ENCODE measurements at places on chromosomes 11 and 22.

DNA sequence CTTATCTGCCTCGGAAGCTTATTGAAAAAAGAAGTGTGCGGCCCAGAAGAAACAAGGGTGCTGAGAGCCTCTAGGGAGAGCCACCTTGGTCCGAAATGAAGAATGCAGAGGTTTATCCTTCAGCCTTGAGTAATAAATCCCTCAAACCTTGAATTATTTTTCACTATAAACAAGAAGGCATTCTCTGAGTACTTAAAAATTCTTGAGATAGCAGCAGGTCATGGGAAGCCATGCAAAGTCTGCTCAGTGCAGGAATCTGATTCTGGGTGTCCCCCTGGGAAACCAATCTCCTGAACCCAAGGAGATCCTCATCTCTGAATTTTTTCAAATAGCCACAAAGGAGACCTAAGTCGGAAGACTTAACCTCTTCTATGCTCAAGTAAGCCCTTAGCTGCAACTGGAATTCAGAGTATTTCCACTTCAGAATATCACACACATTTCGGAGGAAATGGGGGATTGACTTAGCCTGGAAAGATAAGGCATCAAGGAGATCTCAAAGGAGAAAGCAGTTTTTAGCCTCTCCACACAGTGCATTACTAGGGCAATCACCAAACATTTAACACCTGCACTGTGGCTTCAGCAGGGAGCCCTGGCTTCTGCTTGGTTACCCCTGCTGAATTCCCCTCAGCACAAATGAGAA is 365.0 kb downstream of the ETS1 start:
- no peak for DNase-seq

DNA sequence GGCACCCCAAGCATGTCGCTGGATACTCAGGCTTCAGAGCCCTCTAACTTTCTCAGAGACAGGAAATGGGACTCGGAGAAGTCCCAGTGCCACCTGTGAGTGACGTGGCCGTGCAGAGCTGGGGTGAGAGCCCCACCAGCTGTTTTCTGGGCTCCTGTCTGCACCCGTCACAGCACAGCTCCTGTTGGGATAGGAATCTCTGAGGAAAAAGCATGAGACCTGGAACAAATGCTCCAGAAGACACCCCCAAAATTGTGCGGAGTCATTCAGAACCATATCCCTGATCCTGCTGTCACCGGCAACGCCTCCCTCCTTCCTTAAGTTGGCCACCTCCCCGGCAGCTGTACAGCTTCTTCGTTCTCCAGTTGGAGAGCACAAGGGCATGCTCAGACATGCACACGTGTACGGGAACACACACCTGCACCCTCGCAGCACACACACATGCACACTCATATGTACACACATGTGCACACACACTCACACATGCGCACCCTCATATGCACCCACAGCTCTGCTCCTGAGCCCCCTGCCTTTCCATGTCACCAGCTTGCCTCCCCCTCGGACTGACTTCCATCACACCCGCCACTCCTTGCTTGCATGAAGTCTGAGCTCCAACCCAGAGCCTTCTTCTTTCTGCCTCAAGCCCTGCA is 1430.0 kb downstream of the BRD1 start:
- DNase-seq = no peak

- DNase-seq = no peak
Observed at GRCh38 chr22:47122441-47123000, 360.1 kb downstream of the TBC1D22A start.

DNA sequence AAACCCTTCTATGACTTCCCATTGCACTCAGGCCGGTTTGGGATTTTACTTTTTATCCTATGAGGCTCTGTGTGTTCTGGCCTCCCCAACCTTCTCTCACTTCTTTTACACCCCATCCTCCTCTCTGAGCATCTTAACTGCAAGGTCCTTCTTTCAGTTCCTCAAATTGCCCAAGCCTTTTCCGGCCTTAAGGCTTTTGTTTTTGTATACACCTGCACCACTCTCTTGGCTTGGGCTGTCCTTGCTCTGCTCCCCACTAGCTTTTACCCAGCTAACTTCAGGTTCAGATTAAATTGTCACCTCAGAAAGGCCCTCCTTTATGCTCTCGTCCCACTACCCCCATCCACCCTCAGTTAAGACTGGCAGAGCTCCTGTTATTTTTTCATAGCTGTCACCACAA is 55.5 kb downstream of the FAM83F start:
- no peak for DNase-seq

DNA sequence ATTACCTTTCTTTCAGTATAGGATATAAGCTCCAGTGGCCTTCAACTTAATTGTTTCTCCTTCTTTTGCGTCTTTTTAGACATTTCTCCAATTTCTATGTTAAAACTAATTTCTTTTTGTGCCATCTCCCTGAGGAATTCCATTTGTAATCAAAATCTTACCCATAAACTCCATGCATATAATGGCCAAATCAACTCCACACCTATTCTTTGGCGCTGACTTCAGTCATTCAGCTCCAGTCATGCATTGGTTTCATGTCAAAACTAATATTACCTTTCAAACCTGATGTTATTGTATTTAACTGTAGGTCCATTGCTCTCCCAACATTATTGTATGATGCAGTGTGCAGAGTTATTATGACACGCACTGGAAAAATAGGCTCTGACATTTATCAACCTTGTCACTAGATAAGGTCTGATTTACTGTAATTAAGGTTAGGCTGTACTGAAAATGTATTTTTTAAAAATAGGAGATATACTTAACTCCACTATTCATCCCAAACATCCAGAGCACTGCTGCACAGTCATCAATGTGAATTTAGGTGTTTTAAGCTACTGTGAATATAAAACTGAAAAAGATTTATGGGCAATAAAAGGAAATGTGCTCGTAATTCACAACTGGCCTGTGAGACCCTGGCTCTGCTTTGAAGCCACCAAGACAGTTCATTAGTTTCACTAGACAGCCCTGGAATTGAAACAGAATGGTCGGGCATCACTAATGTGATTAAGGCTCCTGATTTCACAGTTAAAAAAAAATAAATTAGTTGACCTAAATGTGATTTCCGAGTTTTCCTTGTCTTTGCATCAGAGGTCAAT is 180.6 kb upstream of the GRIA4 start:
- DNase-seq = peak; percentile 40

GRCh38 chr11:60923326-60923725 is 934 bp upstream of the TMEM132A start:
- DNase-seq = peak; percentile 37

GRCh38 chr11:68116126-68116525 is 5.1 kb downstream of the CHKA start:
- no peak for DNase-seq

- no peak for DNase-seq
Observed at GRCh38 chr11:107526197-107526596, 39.3 kb downstream of the ALKBH8 start.

DNA sequence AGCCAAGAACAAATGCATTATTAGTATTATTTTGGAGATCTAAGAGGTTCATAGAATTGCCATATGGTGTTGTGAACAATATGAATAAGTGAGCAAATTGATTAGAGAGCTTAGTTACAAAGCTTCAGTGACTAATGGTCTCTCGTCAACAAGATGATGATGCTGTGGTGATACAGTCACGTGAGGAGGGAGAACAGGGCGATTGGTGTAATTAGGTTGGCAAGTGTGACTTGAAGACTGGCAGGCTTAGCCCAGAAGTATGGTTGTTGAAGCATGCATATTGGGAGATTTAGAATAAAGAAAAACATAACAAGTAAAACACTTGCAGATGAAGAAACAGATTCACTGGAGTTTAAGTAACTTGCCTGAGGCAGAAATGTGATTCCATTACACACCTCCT is 100.6 kb upstream of the SORL1-AS1 start:
- DNase-seq = no peak

DNA sequence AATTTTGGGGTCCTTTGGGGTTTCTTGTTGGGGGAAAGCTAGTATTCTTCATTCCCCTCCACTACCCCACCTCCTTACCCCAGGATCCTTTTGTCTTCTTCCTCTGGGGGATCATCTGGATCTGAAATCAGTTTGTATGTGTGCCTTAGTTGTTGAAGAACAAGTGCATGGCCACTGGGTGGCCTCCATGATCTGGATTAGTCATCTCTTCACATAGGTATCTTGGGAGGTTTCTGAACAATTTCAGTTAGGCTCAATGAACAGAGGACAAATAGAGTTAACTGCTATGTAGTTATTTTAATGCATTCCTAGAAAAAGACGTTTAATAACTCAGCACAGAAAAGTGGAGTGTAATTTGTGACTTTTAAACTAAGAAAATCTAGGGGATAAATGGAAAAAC is 7.1 kb upstream of the VWA5A start:
- no peak for DNase-seq

GRCh38 chr11:115263799-115264656 is 240.2 kb downstream of the CADM1 start:
- no peak for DNase-seq

DNA sequence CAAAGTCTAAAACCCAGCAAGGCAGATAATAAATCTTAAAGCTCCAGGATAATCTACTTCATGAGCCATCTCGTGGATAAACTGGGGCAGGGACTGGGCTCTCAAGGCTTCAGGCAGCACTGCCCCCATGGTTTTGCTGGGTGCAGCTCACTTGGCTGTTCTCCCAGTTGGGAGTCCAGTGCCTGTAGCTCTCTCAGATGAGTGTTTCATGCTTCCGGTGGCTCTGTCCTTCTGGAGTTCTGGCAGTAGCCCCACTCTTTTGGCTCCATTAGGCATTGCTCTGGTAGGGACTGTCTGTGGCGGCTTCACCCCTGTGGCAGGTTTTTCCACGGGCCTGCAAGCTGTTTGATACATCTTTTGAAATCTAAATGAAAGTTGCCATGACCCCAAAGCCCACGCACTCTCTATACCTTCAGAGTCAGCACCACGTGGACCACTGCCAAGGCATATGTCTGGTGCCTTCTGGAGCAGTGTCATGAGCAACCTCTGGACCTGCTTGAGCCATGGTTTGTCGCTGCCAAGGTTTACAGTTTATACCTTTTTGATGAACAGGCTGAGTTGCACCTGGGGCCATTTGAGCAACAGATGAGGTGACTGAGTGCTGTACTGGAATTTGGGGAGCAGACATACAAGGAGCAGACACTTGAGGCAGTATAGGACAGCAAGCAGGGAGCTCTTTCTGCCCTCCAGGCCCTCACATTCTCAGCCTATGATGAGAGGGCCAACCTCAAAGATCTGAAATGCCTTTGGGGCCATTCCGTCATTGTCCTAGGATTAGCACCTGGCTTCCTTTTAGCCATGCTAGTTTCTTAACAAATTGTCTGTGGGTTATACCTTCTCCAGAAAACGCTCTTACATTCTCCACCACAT is 48.6 kb downstream of the MTNR1B start:
- DNase-seq = no peak

DNA sequence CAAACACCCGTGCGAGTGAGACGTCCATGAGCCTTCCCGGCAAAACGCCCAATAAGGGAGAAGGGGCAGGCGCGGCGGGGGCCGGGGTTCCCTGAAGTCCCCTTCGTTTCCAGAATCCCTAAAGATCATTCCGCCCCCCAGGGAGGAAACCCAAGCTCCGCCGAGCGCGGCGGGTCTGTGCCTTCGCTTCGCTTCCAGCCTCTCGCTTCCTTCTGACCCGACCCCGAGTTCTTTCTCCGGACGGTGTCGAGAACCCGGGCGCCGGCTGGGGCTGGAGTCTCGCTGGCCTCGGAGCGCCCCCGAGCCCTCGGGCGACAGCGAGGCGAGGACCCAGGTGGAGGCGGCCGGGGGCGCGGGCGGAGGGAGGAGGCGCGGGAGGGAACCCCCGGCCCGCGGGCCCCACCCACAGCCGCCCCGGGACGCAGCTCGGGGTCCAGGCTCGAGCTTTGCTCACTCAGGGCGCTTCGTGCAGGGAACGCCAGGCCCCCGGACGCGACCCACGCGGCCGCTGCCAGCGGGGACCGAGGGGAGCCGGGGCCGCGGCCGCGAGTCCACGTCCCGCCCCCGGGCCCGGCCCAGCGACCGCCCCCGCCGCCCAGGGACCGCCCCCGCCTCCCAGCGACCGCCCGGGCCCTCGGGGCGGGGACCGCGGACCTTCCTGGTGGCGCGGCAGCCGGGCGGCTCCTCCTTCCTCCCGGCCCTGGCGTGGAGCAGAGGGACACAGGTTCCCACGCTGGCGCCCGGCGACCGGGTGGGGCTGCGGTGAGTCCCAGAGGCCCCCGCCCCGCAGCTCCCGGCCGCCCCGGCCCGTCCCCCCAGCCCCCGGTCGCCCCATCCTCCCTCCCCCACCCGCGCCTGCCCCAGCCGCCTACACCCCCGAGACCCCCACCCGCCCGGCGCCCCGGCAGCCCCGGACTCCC is at the start of gene PGGHG:
Gene PGGHG, plus strand, starts transcription at position 649 of the 920 bp plus-strand sequence. CDS start 691 bp downstream, outside the sequence.
- peak; percentile 95 for DNase-seq

DNA sequence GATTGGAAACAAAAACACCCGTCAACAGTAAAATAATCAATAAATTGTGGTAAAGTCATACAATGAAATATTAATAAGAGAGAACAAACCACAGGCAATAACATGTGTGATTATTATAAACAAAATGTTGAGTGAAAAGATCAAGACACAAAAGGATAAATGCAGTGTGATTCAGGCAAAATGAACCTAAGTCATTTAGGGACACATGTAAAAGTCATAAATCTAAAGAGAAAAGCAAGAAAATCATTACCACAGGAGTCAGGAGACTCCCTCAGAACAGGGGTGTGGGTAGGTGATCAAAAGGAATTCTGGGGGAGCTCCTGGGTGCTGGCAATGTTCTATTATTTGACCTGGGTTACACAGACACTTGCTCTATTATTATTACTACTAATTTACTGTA is 47.9 kb upstream of the PPP2R1B start:
- no peak for DNase-seq

DNA sequence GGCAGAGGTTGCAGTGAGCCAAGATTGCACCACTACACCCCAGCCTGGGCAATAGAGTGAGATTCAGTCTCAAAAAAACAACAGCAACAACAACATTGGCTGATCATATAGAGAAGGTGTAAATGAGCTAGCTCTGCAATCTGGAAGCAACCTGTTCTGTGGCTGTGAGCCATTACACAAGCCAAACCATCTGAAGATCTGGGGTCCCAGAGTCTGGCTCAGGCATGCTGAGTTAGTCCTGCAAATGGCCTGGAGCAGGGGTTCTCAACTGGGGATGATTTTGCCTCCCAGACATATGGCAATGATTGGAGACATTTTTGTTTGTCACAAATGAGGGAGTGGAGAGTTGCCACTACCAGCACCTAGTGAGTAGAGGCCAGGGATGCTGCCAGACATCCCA is 42.3 kb upstream of the RAB1B start:
- DNase-seq = no peak

DNA sequence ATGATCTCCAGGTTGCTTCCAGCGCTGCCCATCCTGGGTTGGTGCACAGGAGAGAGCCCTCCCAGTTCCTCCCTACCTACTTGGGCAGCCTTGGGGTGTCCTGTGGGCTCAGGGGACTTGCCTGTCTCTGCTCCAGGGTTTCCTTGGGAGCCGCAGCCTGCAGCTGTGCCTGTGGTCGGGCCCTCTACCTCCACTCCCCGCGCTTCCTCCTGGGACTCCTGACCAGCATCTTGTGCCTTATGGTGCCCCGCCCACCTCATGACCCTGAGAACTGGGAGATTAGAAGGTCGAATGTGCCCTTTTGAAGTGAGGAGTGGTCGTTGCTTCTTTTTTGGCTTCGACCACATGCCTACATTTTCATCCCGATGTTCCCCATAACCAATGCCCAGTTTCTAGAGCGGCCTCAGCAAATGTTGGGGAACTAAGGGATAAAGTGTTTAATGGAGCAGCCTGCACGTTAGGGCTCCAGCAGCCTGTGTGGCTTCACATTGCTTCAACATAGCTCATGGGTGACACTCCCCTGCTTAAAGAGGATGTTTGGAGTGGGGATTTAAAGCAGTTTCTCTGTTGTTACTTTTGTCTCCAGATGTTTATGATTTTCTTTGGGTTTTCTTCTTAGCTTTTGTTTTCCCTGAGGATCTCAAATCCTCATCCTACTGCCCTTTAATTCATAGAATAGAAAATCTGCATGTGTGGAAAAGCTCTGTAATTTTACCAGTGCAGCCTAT is 248.8 kb downstream of the TBC1D22A start:
- DNase-seq = no peak
